Calu3 (cell line): ENCODE measurements at places on chromosomes 16 and 17. TPM values are rescaled to one million over a fixed set of nuclear protein-coding genes. Genes with fewer than 3 reads are reported as not detected.

Gene CEMP1
- 0.86 and 0.90 TPM in 2 replicates for total RNA-seq

Gene OTOA
- total RNA-seq = 0.40 TPM in 1 of 2 replicates, not detected in the other

Gene PRCD
- not detected in 2 replicates for total RNA-seq

Gene GCSH
- total RNA-seq = 85.2 and 109 TPM in 2 replicates

Gene FAM171A2
- total RNA-seq = 0.95 and 2.0 TPM in 2 replicates

Gene FOXL1
- total RNA-seq = 13.3 and 14.5 TPM in 2 replicates

Gene C17orf113
- 4.2 and 4.5 TPM in 2 replicates for total RNA-seq

Gene CFAP52
- total RNA-seq = not detected in 2 replicates

Gene EVI2B
- not detected in 2 replicates for total RNA-seq

Gene KRT32
- not detected in 2 replicates for total RNA-seq

Gene HBA2
- not detected in 2 replicates for total RNA-seq

Gene GGA3
- 63.1 and 64.4 TPM in 2 replicates for total RNA-seq

Gene KRTAP2-3
- total RNA-seq = 9.4 and 18.2 TPM in 2 replicates

Gene MYH11
- 0.05 TPM in 1 of 2 replicates, not detected in the other for total RNA-seq

Gene ITGA2B
- 1.2 and 1.6 TPM in 2 replicates for total RNA-seq

Gene CCDC200
- not detected in 2 replicates for total RNA-seq

Gene ASIC2
- total RNA-seq = not detected in 2 replicates

Gene UNC45B
- total RNA-seq = not detected in 2 replicates

Gene NHLRC4
- not detected in 2 replicates for total RNA-seq

Gene KRT17
- total RNA-seq = 472 and 593 TPM in 2 replicates

Gene TEKT1
- total RNA-seq = not detected in 2 replicates

Gene OTOP2
- not detected in 2 replicates for total RNA-seq

Gene TBX4
- total RNA-seq = not detected in 2 replicates

Gene IRX5
- 1.9 and 2.5 TPM in 2 replicates for total RNA-seq

Gene OR1A1
- not detected in 2 replicates for total RNA-seq

Gene LRRC45
- 31.2 and 32.6 TPM in 2 replicates for total RNA-seq

Gene FOXN1
- not detected in 2 replicates for total RNA-seq

Gene KRTAP9-4
- not detected in 2 replicates for total RNA-seq

Gene CDH1
- 328 and 421 TPM in 2 replicates for total RNA-seq

Gene FOXC2
- 8.7 and 10.9 TPM in 2 replicates for total RNA-seq

Gene JPH3
- 0.57 and 1.2 TPM in 2 replicates for total RNA-seq
